ENCODE measurements at places on chromosomes 16 and 17.

GRCh38 chr16:86833136-86833535, 254.8 kb downstream of the FOXL1 start:
- no peak for DNase-seq

GRCh38 chr17:1360975-1361374, 39.0 kb downstream of the YWHAE start:
- peak; percentile 20 for DNase-seq

DNA sequence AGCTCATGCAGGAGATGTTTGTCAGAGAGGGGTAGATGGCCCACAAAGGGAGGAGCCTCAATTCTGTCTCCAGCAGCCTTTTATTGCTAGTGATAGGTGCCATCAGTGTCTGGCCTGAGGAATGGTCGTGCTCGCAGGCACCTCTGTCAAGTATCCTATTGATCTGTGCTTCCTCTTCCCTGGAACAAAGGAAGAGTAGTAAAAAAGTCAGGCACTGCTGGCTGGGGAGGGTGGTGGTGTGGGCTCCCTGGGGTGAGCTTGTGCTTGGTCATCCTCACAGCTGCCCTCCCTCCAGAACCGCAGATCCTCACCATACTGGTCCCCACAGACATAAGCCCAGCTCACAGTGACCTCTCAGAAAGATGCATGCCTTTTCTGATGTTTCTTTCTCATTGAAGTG, 15.0 kb upstream of the SALL1 start:
- no peak for DNase-seq

DNA sequence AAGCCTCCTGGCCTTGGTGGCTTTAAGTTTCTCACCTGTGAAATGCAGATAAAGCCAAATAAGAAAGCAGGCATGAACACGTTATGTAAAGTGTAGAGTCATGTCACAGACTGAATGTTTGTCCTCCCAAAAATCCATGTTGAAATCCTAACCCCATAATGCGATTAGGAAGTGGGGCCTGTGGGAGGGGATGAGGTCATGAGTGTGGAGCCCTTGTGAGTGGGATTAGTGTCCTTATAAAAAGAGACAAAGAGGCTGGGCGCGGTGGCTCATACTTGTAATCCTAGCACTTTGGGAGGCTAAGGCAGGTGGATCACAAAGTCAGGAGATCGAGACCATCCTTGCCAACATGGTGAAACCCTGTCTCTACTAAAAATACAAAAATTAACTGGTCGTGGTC, 19.5 kb upstream of the C16orf78 start:
- DNase-seq: no peak

- no peak for DNase-seq
Observed at GRCh38 chr17:78764871-78765270, 17.2 kb downstream of the CYTH1 start.

DNA sequence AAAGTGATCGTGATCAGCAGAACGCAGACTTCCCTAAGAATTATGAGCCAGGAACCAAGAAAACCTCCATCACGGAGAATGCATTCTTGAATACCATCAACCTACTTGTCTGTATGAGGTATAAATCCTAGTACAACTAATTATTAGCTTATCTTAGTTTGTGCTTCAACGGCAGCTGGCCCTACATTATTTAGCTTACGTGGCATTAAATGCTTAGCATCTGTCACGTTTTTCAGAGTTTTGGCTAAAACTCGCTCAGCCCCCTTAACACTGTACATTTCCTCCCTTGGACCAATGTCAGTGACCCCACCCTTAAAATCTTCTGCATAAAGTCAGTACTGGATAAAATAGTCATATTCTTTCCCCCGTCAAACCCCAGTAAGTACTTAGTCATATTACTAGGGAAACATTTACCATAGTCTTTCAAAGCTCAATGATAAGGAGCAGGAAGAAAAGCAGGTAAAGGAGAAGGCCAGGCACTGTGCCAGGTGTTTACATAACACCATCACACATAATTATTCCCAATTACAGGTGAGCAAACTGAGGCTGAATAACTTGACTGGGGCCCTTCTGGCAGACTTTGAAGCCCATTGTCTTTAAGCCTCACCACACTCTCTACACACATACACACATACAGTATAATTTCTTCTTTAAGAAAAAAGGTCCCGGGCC, 16.6 kb upstream of the TXNDC11 start:
- no peak for DNase-seq

GRCh38 chr17:51006601-51007000, 114.1 kb downstream of the SPAG9 start:
- no peak for DNase-seq

GRCh38 chr17:50586421-50587247, 26.1 kb downstream of the CACNA1G start:
- no peak for DNase-seq

DNA sequence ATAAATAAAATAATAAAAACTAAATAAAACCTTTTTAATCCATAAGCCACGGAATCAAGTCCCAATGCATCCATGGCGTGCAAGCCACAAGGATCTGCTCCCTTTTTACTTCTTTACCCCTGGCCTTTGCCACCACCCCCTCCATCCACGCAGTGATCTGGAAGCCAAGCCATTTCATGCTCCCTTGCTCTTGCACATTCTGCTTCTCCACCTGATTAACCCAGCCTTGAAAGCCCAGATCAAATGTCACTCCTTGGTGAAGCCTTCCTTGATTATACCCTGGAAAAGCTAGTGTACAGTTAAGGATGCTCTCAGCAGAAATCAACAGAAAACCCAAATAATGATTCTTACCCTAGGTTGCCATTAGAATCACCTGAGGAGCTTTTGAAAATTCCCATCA, 9.9 kb downstream of the LRRC3C start:
- no peak for DNase-seq

- DNase-seq: no peak
Observed at GRCh38 chr17:45740553-45741330, 43.4 kb upstream of the CRHR1 start.
